ENCODE measurements at places on chromosomes 5 and 9.
A peak's percentile ranks its signal among the peaks of the same experiment; 100 is the strongest.

DNA sequence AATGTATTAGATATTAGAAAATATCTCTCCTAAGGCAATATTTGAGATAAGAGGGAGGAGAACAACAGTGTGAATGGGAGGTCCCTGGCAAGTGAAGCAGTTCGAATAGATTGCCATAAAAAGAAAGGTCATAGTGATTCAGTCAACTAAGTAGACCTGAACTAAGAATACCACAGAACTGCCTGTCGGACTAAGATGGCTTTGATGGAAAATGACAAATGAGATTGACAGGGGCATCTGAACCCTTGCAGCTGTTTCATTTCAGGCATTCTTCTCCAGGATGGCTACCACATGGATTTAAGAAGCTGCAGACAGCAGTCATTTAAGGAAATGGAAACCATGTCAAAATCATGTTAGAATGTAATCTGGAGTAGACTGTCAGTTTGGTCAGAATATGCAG, 308.4 kb upstream of the MEF2C start:
- DNase-seq = no peak

DNA sequence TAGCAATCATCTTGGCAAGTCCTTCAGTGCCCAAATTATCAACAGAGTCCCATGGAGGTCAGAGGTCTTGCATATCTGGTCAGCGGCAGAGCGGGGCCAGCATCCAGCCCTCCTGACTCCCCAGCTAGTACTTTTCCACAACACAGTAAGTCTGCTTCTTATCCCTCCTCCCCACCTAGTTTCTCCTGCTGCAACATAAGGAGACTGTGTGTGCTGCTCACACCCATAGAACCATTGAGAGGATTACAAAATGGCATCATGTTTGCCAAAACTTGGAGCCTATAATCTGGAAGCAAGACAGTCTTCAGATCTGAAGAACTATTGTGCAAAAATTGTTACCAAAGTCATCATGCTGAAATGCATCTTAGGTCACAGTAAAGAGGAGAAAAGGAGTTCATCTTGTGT, 125.8 kb upstream of the ZNF366 start:
- DNase-seq = no peak

DNA sequence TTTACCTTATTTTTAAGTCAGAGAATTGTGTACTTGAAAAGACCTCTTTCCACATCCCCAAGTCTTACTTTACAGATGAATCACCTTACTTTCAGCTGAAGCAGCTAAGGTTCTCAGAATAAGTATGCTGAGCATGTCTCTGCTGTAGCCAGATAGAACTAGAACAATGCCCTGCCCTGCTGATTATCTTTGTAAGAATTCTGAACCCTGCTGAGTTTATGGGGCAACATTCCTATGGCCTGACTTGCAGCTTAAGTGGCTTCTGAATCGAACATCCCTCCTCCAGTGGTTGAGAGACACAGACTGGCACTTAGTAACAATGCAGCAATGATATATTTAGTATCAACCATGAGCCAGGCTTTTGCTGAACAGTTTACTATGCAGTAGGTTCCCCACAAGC, 592.0 kb upstream of the WWC1 start:
- peak; percentile 38 for DNase-seq

DNA sequence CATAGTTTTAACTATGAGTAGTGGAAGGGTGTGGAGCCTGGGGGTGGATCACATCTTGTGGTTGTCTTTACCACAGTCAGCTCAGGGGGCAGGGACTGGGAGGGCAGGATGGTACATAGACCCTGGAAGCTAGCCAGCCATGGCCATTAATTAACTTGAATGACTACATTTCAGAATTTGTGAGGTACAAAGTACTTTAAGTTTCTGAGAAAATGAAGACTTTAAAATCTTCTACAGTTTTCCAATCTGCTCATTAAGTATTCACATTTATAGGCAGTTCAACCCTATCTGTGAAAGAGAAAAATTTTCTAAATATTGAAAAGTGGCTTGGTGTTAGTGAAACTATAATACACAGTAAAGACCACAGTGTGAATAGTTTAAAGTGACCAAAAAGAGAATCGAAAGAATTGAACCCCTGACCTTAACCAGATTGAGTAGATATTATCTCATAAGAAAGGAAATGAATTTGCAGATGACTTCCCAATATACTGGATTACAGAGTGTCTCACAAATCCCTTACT, 234.2 kb upstream of the MEF2C start:
- DNase-seq = no peak

DNA sequence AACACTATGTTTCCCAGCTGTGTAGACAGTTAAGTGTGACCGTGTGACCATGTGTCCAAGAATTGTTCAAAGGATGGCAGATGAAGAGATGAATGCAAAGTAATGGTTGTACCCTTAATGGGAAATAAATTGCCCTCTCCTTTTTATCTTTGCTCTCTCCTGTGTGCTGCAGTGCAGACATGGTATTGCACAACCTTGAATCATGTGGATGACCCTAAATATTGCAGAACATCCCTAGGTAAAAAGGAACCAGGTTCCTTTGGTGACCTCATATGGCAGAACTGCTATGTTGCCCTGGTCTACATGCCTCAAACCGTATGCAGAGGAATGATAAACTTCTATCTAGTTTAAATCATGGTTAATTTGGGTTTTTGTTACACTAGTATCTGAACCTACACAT, 81.7 kb upstream of the CTNND2 start:
- no peak for DNase-seq

Data from NCI-H1048 (cell line).